Cardiac muscle cell (in vitro differentiated cells and primary cell): ENCODE measurements at places on chromosomes 5 and 9. TPM values are rescaled to one million over a fixed set of nuclear protein-coding genes. Genes with fewer than 3 reads are reported as not detected.

DNA sequence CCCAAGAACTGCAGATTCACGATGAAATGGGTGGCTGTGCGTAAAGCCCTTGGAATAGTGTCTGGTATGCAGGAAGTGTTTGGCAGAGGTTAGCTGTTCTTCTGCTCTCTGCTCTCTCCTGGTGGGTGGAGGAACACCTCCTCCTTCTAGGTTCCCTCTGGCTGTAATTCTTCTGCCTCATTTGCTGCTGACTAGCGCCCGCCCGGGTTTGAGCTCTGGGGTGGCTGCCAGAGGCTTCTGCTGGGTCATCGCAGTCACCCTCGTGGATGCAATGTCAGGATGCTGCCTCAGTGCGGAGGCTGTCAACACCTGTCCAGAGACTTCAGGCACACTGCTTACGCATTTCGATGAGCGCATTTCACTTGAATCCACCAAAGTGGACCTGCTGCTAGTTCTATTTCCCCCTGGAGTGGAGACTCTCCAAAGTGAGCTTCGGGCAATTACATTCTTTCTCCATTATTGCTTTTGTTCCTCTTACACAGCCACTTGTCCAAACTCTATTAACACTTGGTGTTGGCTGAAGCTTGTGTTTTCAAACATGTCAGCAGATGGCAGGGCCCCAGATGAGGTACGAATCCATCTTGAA lies 11.7 kb downstream of the DOCK2 start:
- H3K4me3 ChIP-seq = no peak overlapping the region
- H3K27ac ChIP-seq = no peak overlapping the region
- H3K36me3 ChIP-seq = no peaks in the 10 kb centered on the region

- no peak overlapping the region for H3K4me3 ChIP-seq
- no peaks in the 10 kb centered on the region for H3K36me3 ChIP-seq
- DNase-seq = no peak
- H3K27ac ChIP-seq = no peak overlapping the region
- no peaks in the 10 kb centered on the region for H3K27me3 ChIP-seq
These were observed 58.2 kb downstream of the ZNF618 start for GRCh38 chr9:113934167-113934828.

GRCh38 chr5:163759000-163759704 lies 253.7 kb downstream of the MAT2B start:
- no peak for DNase-seq
- no peaks in the 10 kb centered on the region for H3K36me3 ChIP-seq
- H3K4me3 ChIP-seq = no peak overlapping the region

- DNase-seq = peak; percentile 87
- H3K4me3 ChIP-seq = no peak overlapping the region
- H3K27me3 ChIP-seq = no peaks in the 10 kb centered on the region
These were observed 15.8 kb downstream of the CWC27 start for GRCh38 chr5:64784451-64785025.

DNA sequence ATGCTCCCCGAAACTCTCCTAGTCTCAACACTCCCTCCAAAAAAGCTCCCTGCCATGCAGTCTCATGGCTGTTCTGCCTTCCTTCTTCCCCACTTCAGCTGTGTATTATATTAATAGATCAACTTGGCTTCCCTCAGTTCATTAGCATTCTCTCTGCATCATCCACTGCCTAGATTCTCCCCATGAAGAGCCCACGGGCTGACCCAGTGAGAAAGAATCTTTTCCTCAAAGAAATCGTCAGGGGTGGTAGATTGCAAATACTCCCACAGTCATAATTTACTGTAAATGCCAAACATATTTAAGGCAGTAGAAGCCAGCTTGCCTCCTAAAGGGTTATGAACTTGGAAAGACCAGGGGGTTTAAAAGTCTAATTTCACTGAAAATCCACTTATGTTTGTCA lies 33.5 kb downstream of the GNA14 start:
- no peaks in the 10 kb centered on the region for H3K36me3 ChIP-seq
- no peaks in the 10 kb centered on the region for H3K27me3 ChIP-seq
- DNase-seq = no peak
- no peak overlapping the region for H3K27ac ChIP-seq
- H3K4me3 ChIP-seq = no peak overlapping the region

The PRUNE2 gene
- 7.4 and 14.4 TPM in 2 replicates for total RNA-seq

The RAD17 gene
- total RNA-seq = 18.8 and 26.0 TPM in 2 replicates

The BARHL1 gene
- total RNA-seq = not detected in 2 replicates
